Astrocyte of the spinal cord (primary cell): ENCODE measurements at places on chromosomes 7 and 10.

DNA sequence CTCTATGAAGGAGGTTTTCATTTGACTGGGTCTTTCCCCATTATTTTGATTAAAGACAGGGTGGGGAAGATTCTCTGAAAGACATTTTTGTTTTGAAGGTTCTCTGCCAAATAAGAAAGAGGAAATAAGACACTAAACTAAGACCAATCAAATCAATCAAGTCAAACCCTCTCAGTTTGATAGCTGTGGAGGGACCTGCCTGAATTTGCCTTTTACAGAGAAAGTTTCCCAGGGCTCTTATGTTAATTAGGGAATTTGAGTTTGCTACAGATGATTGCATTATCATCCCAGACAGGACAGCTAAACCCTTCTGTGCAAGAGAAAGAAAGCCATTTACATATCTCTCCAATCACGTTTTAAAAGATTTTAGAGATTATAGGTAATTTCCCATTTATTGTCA, 80.0 kb downstream of the CSTF2T start:
- DNase-seq: no peak

GRCh38 chr10:126521399-126521798, 133.1 kb upstream of the ADAM12 start:
- peak; percentile 45 for DNase-seq

- DNase-seq: peak; percentile 76
Observed at GRCh38 chr7:47968847-47969774, 10.3 kb downstream of the HUS1 start.

DNA sequence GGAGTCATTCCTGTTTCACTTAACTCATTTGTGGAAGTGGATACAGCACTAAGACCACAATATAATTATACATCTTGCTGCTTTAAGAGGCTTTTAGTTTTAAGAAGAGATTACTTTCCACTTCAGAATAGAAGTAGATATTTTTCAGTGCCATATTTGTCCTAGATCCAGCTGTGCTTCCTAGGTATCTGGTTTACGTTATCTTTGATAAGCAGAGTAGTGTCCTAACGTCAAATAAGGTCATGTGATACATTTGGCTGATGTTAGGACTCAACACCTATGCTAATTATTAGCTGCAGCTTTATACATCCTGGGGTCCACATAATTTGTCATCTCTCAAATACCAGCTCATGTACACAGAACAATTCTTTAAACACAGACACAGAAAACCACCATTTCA, 196.2 kb upstream of the SMIM30 start:
- no peak for DNase-seq

- DNase-seq: no peak
Observed at GRCh38 chr7:2313450-2314208, 612 bp downstream of the SNX8 start.

DNA sequence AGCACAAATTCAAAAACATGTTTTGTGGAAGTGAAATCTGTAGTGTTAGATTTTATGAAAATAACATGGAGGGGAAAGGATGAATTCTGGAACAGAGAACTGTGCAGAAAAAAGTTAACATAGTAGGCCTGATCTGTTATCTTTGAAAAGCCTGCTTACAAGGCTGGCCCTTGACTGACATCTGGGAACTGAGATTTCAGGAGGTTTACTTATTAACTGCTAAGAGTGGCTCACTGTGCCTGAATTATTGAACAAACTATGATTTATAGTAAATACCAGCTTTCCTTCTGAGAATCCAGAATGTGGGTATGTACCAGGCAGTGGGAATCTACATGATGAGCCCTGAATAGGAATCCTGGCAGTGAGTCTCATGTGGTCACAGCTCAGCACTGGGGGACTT, 30.5 kb downstream of the NSUN6 start:
- no peak for DNase-seq

GRCh38 chr10:70603449-70603801, 884 bp upstream of the PRF1 start:
- no peak for DNase-seq

DNA sequence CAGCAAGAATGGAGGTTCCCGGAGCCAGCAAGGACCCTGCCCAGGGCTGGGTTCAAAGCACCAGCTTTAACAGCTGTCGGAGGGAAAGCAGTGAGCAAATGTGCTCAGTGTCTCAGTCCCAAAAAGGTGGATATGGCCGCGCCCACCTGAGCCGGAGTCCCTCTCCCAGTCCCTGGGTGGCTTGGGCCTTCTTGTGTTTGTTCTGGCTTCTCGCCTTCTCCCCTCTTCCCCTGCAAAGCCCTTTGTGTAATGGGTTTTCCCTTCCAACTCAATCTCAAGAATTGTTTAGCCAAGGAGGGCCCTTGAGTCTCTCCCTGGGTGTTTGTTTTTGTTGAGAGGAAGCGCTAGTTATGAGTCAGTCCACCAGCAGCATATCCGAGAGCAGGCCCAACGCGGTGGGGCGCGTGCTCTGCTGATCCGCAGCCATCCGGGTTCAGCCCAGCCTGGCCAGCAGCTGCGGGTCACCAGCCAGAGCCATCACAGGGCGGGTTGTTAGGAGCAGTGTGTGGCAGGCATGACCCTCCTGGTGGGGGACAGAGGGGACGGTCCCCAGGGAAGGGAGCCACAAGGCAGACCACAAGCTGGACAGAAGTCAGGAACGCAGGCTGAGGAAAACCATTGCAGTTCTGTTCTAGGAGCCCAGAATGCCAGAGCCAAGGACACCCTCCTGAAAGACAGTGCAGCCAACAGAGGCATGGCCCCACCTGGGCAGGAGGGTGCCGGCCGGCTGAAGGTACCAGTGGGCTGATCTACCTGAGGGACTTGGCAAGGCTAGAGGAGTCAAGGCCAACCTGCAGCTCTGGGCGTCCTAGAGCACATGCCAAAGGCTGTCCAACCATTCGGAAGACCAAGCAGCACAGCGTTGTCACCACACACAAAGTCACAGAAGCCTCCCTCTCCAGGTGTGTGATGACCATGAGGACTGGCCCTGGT, 21.3 kb downstream of the CALML3 start:
- DNase-seq: peak; percentile 96

- peak; percentile 15 for DNase-seq
Observed at GRCh38 chr7:140923358-140924006, 1.2 kb downstream of the BRAF start.

- no peak for DNase-seq
Observed at GRCh38 chr7:12909483-12909882, 222.1 kb downstream of the ARL4A start.

DNA sequence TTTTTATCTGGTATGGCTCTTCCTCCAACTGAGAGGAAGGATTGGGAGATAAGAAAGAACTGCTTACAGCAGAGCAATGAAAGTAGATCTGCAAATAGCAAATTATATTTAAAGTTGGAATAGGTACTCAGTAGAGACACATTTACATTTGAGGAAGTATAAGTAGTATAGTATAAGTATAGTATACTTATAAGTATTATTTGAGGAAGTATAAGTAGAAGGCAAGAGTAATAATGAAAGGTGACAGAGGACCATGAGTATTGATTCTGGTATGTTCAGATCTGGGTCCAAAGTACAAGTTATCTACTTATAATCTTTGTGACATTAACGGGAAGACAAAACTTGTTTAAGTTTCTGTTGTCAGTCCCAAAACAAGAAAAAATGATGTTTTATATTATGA, 527.6 kb upstream of the SORCS1 start:
- DNase-seq: no peak

DNA sequence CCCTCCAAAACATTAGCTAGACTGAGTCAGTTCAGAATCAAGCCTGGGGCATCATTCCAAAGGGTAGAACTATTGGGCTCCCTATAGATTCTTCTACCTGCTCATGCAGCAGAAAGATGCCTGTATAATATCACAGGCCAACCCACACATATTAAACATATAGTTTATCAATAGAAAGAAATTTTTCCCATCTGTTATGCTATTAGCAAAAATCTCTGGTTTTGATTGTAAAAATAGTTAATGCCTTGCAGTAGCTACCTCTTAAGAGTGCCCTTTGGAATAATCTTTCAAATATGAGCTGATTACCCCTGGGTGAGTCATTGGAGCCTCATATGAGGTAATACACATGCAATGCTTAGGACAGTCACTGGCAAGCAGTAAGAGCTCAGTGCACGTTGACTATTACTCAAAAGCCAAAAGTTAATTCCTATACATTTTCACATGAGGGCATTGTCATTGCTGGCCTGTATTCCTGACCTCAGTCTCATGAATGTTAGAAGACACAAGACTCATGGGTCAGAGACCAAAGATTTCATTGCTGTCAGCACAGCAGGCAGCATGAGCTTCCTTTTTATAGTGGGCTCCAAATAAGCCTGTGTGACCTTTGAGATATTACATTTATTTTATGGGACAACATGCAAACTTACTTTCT, 180.0 kb downstream of the FGFR2 start:
- peak; percentile 18 for DNase-seq

DNA sequence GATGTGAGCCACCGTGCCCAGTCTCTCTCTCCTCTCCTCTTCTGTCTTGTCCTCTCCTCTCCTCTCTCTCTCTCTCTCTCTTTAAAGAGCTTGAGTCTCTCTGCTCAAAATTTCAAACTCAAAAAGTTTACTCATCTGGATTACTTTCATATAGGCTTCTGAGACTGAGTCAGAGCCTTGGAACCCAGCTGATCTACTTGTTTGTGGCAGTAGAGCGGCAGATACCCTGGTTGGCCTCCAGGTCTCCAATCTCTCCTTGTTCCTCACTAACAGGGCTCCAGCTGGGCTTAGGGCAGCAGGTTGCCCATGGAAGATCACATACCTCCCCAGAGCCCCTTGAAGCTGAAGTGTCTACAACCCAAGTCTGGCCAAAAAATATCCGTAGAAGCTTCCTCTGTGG, 51.0 kb downstream of the HHEX start:
- no peak for DNase-seq

DNA sequence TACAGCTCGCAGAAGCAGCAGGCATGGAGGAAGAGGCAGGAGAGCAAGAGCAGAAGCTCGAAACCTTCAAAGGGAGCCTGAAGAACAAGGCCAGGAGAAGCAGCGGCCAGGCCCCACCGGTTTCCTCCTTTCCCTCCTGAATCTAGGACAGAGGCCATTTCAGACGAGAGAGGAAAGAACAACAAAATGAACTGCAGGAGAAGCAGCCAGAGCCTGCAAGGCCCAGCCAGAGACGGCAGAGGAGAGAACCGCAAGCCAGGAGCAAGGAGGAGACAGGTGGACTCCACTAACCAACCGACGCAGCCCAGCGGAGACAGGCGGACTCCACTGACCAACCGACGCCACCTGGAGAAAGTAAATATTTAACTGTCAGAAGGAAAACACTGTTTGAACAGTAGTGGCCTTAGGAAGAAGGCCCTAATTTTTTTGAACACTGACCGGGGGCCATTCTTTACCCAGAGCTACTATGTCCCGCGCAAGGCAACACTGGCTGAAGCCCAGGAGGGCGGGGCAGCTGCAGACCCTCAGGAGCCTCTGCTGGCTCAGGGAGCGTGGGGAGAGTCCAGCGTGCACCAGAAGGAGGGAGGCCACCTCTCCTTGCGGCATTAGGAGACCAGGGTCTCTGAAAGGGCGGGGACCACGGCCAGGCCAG, 559.2 kb downstream of the PTPRN2 start:
- no peak for DNase-seq

DNA sequence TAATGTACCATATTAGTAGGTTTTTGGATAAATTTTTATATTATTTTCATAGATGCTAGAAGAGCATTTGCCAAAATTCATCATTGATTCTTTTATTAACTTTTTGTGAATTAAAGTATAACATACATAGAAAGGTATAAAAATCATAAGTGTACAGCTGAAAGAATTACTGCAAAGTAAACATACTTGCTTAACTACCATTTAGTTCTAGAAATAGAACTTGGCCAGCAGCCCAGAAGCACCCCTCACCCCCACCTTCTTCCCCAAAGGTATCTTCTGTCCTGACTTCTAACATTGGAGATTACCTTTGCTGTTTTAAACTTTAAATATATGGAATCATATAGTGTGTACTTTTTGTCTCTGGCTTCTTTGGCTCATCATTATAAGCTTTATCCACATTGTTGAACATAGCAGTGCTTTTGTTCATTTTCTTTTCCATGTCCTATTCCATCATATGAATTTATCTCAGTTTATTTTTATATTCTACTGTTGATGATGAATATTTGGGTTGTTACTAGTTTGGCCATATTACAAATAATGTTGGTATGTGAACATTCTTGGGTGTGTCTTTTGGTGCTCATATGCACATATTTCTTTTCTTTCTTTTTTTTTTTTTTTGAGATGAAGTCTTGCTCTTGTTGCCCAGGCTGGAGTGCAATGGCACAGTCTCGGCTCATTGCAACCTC, 142.8 kb downstream of the ADK start:
- peak; percentile 74 for DNase-seq

GRCh38 chr10:60029475-60029874, 123.1 kb upstream of the CCDC6 start:
- no peak for DNase-seq

- peak; percentile 35 for DNase-seq
Observed at GRCh38 chr10:54800741-54801421, at the start of gene PCDH15. TSS of gene PCDH15 (minus strand) at chr10:54801231. CDS start at chr10:54664262, 136,969 bp downstream.

DNA sequence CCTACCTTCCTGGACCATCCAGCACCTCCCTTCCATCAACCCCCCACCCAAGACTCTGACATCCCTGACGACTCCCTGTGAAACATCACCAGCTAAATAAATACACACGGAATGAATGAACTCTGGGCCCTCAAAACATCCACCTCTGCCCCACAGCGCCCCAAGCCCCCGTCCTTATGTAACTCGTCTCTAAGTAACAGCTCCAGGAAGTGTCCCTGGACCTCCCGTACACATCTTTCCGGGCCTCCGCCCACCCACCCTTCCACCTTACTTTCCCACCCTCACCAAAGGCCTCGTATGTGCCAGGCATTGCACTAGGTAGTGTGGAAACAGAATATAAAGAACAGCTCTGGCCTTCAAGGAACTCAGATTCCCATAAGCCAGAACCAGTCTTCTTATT, 27.7 kb upstream of the SLIT1 start:
- DNase-seq: no peak

- DNase-seq: peak; percentile 51
Observed at GRCh38 chr10:33274096-33274785, 60.2 kb downstream of the NRP1 start.

- DNase-seq: no peak
Observed at GRCh38 chr10:57846307-57847065, 421.2 kb downstream of the IPMK start.

DNA sequence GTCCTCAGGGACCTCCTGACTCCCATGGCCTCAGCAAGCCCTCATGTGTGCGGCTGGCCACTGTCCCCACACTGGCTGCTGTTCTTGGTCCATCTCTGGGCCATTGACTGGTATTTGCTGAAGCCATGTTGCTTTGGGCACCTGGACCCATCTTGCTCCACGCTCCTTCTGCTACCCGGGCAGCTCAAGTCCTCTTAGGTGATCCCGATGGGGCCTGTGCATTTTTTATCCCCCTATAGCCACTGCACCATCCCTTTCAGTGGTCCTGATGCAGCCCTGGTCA, 16.7 kb downstream of the RAMP3 start:
- no peak for DNase-seq

GRCh38 chr7:101058355-101058754, 26.9 kb upstream of the TRIM56 start:
- DNase-seq: peak; percentile 61

DNA sequence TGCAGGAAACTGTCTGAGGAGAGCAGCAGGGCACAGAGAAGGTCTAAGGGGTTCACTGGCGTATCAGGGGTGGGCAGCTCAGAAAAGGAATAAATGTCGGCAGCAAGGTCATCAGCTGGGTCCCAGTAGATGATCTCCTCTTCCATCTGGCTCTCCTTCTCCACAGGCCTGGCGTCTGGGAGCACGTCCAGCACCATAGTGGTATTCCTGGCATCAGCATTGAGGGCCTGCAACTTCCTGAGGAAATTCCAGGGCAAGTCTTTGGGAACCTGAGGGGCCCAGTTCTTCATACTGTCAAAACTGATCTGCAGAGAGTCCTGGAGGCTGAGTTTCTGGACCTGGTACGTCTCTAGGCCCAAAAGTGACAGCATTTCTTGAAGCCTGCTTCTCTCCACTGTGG, 9.6 kb upstream of the MRPS24 start:
- DNase-seq: peak; percentile 41
